ENCODE measurements at places on chromosomes 16 and 17.

DNA sequence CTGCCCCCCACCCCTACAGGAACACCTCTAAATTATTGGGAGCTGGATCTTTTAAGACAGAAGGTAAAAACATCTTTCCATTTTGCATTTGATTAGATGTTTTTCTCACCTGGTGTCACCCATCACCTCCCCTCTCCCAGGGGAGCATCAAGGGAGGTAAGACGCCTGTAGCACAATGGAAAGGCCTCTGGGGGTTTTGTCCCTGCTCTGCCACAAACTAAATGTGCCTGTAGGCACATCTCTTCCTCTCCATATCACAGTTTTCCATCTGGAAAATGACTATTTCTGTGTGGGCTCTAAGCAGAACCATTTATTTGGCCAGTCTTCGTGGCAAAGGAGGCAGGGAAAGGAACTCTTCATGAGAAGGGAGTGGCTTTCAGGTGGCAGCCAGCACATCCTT is 76.6 kb downstream of the GNAO1 start:
- no peak for DNase-seq

DNA sequence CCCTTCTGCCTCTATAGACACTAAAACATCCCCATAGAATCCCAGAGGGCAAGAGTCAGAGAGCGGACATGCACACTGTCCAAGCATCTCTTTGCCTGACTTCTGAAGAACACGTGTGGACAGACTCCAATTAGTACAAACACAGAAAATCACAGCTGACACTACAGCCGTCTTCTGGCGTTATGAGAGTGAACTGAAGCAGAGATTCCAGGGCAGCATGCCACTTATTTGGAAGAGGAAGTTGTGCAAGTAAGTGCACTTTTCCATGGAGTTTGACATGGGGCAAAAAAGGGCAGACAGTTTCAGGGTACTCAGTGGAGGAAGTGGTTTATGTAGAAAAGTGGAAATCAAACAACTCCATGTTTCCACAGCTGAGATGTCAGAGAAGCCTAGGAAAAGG is 16.8 kb upstream of the ZNF287 start:
- no peak for DNase-seq

DNA sequence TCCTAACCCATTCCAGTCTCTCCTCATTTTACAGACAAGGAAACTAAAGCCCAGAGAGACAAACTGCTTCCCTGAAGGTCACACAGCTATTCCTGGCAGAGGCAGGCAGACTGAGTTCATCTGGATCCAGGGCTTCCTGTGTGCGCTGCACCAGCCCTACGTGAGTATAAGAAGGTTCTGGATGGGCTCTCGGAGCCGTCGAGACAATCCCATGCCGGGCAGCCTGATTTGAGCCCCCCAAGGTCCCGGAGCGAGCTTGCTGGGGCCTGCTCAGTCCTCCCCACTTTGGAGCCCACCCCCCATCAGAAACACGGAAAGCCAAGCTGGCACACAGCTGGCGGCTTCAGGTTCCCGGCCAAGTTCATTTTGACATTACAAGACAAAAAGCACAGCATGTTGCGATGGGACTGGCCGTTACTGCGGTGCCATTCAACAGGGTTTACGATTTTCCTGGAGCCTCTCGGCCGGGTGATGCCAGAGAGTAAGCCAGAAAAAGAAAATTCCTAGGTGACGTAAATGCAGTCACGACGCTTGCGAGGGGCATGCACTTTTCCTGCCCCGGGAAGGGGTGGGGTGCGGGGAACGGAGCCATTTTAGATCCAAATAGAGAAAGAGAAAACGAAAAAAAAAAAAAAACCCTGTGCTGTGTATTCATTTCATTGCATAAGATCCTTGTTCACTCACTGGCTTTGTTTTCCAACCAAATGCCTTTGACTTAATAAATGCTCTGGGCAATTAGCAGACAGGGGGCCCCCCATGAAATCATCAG is 167.1 kb upstream of the FOXF1 start:
- no peak for DNase-seq

- no peak for DNase-seq
Observed at GRCh38 chr16:53946746-53947386, 242.9 kb downstream of the FTO start.

DNA sequence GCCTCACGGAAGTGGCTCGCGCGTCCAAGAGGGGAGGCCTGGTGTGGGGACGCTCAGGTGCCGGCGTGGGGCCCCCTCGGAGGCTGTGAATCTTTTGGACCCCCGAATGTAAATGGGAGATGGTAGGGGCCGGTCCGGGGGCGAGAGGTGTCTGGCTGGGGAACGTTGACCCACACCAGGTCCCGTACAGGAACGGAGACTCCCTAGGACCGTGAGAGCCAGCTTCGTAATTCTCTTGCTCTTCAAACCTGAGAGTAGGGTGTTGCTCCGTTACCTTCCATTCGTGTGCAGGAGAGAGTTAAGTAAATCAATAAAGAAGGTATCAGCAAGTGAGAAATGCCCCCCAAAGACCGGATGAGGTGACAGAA is 481 bp downstream of the LYRM1 start:
- no peak for DNase-seq

DNA sequence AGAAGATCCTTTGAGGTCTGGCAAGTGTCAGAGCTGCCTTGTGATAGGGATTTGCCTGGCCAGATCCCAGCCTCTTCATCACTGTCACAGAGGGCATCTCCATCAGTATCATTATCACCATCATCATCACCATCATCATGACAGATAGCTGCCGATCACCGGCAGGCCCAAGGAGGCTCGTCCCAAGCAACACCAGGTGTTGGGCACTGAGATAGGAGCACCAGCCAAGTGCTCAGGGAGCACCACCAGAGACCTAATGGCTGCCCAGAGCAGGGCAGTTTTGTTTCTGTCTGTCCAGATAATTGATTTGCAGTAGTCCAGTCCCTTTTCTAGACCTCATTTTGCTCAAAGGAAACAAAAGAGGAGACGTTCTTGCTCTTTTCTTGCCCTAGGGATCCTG is 25.0 kb downstream of the HNF1B start:
- DNase-seq, result no peak

DNA sequence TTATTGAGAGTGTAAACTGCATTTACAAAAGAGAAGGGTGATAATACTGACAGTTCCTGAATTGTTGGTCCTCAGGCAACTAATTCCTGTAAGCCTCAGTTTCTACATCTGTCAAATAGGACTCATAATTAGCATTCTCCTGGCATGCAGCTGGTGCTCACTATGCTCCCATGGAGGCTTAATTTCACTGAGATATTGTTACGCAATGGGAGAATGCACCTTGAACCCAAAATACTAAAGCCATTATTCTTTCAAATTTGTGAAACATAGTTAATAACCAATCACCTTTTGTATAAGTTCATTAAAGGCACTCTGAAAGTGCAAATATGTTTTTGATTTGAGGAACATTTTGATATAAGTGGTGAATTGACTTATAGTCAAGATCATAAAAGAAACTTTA is 985.5 kb downstream of the CDH11 start:
- no peak for DNase-seq

- DNase-seq, result peak; percentile 11
Observed at GRCh38 chr16:80027007-80027965, 426.7 kb upstream of the MAF start.

DNA sequence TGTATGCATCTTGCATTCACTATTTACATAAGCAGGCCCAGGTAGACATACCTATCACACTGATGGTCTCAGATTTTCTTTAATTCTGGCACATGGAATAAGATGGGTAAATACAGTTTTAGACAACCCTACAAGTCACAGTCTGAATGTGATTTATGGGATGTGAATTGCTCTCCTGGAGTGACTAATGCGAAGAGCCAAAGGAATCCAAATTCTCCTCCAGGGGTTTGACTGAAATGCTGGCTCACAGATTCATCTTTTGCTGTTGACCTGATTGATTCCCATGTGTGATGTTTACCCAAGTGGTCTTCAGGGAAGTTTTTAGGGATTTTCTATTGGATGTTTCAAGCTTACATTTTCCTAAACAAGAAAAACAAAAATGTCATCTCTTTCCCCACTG is 277.9 kb upstream of the MON1B start:
- DNase-seq, result no peak

DNA sequence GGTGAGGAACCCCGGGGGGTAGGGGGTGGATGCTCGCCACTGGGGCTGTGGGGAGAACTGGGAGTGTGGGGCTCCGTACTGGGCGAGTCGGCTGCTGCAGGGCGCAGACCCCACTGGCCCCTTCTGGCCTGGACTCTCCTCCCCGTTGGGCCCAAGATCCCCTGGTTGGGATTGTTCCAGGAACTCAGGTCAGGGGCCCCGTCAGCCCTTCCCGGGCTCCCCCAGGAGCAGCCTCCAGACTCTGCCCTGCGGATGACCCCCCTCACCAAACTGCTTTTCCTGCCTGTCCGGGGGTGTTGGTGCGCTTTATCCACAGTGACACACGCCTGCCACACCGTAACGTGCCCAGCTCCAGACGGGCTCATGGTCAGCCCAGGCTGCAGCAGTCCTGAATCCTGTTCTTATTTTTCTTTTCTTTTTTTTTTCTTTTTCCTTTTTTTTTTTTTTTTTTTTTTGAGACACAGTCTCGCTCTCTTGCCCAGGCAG is 21.1 kb downstream of the CENPX start:
- no peak for DNase-seq

DNA sequence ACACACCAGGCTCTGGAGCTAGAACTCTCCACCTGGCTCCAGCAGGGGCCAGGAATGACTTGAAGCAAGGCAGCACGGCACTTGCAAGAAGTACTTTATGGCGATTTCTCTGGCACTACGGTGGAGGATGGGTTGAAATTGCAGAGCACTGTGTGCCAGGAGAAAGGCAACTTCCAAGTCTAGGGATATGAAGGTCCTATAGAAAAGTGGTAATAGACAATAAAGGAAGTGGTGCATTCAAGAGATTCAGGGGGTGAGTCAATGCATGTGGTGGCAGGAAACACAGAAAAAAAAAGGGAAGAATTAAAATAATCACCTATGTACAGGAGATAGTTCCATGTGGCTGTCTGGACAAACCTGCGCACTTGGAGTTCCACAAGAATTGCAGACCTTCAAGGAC is 240.3 kb upstream of the DYNLRB2 start:
- no peak for DNase-seq

- DNase-seq, result no peak
Observed at GRCh38 chr16:87955302-87956097, 4.3 kb downstream of the BANP start.

GRCh38 chr16:89343501-89344457 is 126.3 kb downstream of the ZNF778 start:
- no peak for DNase-seq

GRCh38 chr17:29079887-29080286 is 36.9 kb downstream of the PIPOX start:
- DNase-seq, result no peak

GRCh38 chr16:58462499-58462996 is 37.4 kb upstream of the NDRG4 start:
- no peak for DNase-seq

GRCh38 chr17:29138971-29139691 is 41.1 kb downstream of the MYO18A start:
- no peak for DNase-seq

DNA sequence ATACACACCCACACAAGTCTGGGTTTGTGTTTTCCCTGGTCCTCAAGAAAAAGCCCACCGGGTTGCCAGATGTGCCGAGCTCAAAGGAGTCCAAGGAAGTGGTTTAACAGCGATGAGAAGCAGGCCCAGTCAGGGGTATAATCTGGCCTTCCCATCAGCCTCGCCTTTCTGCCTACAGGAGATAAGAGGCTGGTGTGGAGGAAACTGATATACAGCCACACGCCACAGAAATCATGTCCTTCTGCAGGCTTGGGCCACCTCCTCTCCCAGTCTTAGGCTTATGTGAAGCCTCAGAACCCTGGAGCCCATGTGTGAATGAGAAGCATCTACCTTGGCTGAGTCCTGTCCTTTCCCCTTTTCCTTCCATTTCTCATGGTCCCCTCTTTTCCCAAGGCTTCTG is 43.6 kb upstream of the MMP2 start:
- no peak for DNase-seq

DNA sequence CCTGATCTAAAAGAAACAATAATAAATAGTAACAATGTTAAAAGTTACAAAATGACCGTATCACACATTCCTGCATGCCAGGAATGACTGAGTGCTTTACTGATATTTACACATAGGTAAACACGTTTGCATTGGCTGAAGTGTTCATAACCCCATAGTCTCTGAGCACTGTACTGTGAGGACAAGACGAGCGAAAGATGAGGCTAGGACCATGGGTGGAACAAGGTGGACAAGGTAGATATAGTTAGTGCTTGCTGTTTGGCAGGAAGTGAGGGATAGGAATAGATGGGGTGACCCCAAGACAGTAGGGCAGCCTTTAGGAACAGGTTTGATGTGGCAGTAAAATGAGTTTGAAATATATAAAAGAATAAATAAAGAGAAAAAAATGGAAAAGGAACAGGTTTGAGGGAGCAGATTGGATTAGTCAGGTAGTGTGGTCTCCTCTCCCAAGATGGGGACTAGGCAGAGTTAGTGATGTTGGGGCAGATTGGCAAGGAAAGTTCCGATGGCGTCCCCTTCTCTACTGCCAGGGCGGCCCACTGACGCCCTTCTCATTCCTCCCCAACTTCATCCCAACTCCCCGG is 452 bp upstream of the E2F4 start:
- no peak for DNase-seq

DNA sequence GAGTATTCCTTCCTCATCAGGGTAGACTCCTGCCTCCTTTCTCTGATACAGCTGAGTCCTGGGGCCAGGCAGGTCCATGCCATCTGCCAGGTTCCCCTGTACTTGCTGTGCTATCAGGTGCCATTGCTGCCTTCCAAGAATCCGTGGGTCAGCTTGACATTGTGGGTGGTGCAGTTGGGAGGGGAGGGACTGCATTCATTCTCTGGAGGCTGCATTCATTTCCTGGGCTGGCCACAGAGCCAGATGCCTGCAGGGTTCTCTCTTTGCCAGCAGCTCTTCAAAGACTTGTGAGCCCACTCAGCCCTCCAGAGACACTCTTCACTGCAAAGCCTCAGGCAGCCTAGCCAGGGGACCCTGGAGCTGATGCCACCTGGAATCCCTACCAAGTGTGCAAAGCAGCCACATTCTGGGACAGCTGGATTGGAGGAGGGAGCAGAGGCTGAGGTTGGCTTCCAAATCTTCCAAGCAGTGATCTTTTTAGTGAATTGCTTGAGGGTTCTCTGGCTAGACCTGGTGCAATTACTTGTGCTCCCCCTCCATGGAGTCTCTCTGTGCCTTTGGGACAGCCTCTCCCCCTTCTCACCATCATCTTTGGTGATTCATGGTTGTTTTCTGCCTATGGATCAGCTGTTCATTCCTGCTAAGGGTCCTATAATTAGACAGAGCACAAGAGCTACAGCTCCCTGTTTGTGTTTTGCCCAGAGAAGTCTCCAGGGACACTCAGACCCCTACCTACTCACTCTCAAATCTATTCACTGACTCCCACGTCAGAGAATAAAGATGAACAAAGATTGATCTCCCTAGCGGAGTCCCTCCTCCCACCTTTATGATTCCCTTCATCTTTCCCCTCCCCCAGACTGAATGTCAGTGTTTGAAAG is 20.9 kb downstream of the ANKFN1 start:
- no peak for DNase-seq

DNA sequence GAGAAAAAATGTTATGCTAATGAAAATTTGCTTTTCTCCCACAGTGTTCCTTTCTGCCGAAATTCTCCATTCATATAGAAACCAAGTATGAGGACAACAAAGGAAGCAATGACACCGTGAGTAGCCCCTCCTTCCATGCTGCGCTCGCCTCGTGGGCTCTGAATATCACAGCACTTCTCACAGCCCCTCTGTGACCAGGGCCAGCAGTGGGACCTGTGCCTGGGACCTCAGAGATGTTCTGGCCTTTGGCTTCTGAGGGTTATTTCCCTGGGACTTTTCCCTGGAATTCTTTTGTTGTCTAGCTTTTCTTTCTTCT is 139.6 kb upstream of the NOL11 start:
- no peak for DNase-seq

- DNase-seq, result no peak
Observed at GRCh38 chr16:89099905-89100304, 6.3 kb downstream of the ACSF3 start.

- DNase-seq, result no peak
Observed at GRCh38 chr16:9077091-9077809, 14.2 kb upstream of the HAPSTR1 start.

Measured in stimulated activated CD8-positive, alpha-beta memory T cell treated with anti-CD3 and anti-CD28 coated beads, Interleukin-7, amount 100 ng/mL, for 1 hour (primary cell).